ENCODE measurements at places on chromosomes 5 and 9.

- DNase-seq, result no peak
These were observed 19.0 kb downstream of the TMC1 start for GRCh38 chr9:72540348-72540873.

DNA sequence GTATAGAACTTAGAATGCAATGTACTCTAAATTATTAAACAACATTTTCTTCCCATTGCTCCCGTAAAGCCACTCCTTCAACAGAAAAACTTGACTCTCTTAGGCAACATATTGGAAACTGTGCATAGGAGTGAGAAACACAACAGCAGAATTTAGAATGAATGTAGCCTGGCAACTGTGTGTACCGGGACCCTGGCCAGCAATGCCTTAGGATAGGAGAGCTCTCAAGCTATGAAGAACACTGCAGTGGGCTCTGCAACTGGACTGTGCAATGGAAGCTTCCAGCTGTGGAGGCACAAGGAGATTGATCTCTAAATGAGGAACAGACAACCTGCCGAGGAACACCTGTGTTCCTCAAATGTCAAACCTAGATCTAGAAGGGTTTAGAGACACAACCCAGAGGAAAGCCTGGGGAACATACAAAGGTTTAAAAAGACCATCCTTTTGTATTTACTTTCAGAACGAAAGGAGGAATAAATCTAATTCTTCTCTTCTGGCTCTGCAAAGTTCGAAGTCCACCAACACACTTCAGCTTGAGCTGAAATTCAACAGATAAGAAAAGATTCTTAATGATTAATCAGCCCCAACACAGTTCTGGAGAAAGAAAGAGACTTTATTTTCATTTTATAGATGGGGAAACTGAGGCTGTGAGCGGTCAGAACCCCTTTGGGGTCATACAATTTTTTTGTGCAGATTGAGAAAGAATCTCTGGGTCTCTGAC is 51.5 kb upstream of the ARL15 start:
- no peak for DNase-seq

- no peak for DNase-seq
These were observed 1.7 kb downstream of the CORO2A start for GRCh38 chr9:98190757-98191105.

DNA sequence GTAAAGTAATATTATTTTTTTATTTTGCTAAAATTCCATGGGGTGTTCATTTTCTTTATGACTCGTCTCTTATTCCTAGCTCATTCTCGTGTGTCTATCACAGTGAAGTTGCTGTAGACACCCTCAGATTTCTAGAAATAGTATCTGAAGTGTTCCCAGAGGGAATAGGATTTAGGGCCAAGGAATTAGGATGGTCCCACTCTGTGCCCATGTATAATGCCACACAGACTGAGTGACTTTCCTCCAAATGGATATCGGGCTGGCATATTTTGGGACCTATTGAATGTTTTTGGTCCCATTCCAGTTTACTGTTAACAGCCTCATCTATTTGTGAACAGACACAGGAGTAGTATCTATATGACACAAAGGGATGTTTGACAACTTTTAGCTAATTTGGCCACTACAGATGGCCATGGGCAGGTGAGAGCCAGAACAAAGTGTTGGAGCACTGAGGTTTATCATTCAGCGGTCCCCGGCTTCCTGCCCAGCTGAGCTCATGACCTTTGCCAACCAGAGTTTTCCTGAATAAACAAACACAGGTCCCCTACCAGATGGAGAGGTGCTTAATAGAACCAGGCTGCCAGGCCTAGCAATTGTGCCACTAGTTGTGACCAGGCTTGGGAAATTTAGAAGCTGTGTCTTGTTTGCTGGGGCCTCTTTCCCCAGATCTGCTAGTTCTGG is 46.9 kb downstream of the MAP1B start:
- DNase-seq, result no peak

- no peak for DNase-seq
These were observed 67.5 kb downstream of the KCNIP1 start for GRCh38 chr5:170571281-170571731.

- DNase-seq, result no peak
These were observed 20.7 kb upstream of the SLC1A3 start for GRCh38 chr5:36585701-36586100.

DNA sequence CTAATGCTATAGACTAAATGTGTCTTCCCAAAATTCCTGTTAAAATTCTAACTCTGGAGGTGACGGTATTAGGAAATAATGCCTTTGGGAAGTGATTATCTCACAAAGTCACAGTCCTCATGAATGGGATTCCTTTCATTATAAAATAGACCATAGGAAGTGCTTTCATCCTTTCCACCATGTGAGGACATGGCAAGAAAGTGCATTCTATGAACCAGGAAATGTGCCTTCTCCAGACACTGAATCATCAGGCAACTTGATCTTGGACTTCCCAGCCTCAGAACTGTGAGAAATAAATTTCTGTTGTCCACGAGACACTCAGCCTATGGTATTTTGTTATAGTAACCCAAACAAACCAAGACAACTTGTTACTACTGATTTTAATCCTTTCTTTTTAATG is 582.4 kb upstream of the C9orf72 start:
- DNase-seq, result no peak

DNA sequence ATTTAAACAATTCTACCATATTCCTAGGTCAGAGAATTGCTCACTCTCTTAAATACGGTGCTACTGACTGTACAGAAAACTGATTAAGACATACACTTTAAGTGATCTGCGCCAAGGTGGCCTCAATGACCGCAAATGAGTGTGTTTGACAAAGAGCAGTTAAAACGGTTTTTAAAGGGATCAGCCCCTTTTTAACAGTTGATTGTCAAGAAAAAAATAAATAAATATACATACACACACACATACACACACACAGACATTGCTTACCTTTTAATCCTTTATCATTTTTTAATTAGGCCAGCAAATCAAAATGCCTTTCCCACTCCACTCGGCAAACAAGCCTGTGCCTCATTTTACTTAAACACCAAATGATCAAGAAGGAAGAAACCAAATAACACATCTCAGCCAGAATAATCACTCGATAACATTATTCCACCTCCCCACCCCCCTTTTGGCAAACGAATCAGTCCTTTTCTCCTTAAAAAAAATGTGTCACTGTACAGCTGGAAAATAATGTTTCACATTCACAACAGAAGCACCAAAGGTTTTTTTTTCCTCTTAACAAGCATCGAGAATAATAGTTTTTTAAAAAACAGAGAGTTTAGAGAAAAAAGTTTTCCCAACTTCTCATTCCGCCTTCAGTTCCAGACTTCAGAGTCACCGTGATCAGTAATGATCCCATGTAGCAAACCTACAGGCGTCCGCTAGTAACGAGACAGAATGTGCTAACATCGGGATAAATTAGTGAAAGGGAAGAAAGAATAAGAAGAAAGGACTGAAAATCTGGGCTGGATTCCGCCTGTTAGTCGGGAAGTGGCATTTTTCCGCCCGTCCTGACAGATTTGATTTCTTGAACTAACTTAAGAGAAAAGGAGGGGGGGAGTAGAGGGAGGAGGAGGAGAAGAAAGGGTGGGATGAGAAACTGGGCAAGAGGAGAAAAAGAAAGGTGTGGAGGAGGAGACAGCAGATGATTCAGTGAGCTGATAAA is at the start of gene ZNF608:
Gene ZNF608, minus strand, starts transcription at position 712 of the 988 bp plus-strand sequence. CDS start 1,650 bp downstream, outside the sequence.
- DNase-seq, result no peak

DNA sequence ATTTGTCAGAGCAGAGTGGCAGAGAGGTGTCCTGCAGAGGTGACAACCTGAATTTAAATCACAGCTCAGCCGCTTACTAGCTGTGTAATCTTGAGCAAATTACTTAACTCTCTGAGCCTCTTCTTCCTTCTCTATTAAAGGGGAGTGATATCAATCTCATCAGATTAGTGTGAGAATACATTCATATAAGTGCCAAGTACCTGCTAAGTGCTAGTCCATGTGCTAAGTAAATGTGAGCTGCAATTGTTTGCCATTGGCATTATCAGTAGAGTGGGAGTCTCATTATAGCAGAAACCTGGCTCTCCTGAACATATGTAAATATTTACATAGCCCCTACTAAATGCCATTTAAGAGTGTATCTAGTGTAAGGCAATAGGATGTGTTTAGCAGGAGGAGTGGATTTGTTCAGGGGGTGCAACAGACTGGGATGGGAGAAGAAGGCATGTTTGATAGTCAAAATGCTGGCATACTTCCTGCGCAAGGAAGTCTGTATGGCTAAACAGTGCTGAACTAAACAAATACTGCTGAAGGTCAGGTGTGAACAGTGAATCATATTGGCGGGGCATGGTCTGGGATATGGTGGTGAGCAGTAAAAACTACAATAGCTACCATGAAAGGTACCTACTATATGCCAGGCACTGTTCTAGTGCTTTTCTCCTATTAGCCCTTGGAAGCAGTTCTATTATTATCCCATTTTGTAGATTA is 74.5 kb downstream of the F2RL2 start:
- DNase-seq, result no peak

- DNase-seq, result no peak
These were observed 66.3 kb upstream of the SPINK5 start for GRCh38 chr5:147997486-147997885.

DNA sequence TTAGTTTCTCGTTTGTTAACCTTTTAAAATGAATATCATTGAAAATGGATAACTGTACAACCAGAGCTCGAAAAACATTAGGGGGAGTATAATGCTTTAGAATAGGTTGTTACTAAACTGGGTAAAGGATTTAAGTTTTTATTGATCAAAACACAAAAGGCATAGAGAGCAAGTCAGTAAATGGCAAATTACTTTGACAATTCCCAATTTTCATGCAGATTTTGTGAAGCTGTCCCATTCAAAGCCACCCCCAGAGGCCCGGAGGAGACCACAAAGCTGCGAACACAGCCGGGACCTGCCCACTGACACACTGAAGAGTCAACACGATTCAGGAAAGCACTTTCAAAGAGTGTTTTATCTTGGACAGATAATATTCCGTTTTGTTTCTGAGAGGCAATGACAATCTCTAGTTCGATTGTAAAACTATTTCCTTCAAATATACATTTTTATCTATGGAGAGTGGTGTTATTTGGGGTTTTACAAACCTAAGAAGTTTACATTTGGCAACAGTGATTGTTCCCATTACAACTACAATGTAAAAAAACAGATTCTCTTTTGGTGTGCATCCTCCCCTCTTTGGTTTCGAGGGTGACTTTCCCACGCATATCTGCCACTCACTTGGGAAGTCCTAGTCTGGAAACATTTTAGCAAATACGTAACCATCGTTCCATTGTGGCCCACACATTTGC is 182.6 kb upstream of the TBCA start:
- DNase-seq, result no peak

DNA sequence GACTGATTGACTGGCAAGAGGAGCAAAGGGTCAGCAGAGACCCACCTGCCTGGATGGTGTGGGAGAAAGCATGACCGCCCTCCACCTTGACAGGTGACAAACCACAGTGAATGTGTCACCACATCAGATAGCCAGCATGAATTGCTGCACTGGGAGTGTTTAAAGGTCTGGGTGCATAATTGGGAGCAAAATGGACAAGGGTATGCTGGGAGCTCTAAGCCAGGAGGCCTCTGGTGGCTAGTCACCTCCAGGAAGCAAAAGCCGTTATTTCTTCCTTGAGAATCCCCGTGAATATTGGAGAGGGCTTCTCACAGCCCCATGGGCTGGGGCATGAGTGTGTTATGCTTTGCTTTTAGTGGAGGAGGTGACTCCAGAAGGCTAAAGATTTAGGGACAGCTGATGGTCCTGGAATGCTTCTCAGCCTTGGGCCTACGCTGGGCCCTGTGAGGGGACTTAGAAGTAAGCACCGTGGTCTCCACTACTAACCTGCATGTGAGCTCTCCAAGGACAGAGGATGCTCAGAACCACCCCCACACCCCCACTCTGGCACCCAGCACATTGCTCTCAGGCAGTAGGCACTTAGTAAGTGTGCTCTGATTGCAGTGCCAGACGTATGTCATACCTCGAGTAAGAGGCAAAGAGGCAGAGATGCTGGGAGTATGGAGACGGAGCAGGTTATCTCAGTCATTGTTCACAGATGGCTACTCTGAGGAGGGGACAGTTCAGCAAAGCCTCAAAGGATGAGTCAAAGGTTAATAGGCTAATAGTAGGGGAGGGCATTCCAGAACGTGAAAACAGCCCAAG is 9.1 kb upstream of the IRF1 start:
- no peak for DNase-seq

DNA sequence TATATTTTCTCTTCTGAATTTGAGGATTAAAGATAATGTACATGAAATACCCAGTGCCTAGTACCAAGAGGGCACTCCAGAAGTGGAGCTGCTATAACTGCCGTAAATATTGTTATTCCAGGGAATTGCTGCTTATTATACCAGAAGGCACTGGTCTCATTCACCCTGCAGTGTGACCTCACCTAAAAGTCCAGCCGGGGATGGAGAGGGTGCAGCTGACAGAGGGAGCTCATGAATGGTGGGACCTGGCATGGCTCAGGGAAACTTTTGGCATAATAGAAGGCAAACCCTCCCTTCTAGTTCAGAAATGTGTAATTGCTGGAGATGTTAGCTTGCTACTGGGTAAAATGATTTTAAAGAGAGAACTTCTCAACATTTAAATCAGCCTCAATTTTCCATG is 108.5 kb downstream of the MVB12B start:
- DNase-seq, result no peak

- DNase-seq, result peak; percentile 8
These were observed 87.9 kb downstream of the MRPS27 start for GRCh38 chr5:72231991-72232703.

- no peak for DNase-seq
These were observed 11.0 kb downstream of the SPINK14 start for GRCh38 chr5:148179234-148179824.

- no peak for DNase-seq
These were observed 141.4 kb downstream of the TMEM38B start for GRCh38 chr9:105835721-105836120.

DNA sequence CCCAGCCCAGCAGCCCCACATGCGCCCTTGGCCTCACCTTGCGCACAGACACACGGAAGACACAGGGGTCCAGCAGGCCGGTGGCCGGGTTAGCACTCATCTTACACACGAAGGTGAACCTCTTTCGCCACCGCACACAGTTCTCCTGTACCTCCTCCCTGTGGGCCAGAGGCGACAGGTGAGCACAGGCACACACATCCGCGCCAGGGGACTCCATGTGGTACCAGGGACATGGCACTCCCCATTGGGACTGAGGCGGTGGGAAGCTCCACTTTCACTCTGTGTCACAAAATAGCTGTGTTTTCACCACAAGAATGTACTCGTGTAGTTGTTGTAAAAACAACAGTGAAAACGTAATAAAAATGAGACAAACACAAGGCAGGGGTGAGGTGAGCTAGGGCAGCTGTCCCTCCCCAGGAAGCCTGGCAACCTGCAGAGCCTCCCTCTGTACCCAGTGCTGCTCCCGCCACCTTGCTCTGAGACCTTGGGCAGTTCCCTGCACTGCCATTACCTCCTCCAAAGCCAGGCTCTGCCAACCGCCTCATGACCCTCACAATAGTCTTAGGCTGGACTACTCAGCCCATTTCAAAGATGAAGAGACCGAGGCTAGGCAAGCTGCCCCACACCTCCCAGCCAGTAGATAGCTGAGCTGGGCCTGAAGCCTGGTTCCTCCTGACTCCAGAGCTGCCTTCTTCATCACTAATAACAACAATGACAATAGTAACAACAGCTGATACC is 16.3 kb upstream of the DPM2 start:
- no peak for DNase-seq

GRCh38 chr5:134099939-134100282 is 14.6 kb upstream of the TCF7 start:
- DNase-seq, result no peak

All from T-cell (primary cell).